ENCODE measurements at places on chromosomes 5 and 9.

DNA sequence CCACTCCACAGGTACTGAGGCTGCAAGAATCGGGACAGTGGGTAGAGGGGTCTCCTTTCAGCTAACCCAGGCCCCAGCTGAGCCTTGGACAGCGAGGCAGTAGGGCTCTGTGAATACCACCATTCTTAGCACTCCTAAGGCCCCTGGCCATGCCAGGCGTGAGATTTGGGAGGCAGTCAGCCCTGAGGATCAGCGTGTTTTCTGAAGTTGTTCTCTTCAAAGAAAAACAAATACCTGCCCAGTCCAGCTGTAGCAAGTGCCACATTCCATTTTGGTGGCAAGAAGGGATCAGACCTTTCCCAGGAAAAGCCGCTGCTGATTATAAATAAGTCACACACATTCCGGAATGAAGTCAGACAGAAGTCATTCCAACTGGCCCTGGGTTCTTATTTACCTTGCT, 47.8 kb downstream of the RALGPS1 start:
- DNase-seq = no peak

GRCh38 chr9:129555512-129556215, 65.2 kb downstream of the C9orf50 start:
- DNase-seq = no peak

- DNase-seq = no peak
Measured at GRCh38 chr9:124853605-124854143, 414 bp downstream of the WDR38 start.

DNA sequence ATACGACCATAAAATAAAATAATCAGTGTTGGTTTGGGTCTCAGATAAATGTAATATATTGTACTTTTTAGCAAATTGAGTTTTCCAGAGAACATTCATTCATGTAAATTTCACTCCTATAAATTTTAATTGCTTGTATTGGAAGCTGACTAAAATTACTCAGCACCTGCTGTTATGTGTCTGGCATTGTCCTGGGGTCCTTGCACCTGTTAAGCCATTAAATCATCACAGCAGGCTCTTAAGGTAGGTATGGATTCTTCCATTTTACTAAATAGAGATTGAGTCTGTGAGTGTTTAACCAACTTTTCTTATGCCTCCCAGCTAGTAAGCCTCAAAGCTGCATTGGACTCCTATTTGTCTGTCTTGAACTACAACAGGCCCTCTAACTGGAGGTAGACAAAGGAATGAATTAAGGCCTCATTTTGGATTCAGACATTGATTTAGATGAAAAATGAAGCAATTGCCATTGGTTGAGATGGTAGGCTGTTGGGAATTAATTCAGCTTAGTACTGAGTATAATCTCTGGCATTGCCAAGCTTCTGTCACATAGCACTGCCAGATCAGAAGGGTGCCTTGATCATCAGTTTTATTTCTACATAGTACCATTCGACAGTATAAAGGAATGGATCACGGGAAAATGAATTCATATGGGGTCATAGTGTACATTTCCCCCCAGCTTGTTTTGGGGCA, 78.9 kb downstream of the PARP8 start:
- no peak for DNase-seq

DNA sequence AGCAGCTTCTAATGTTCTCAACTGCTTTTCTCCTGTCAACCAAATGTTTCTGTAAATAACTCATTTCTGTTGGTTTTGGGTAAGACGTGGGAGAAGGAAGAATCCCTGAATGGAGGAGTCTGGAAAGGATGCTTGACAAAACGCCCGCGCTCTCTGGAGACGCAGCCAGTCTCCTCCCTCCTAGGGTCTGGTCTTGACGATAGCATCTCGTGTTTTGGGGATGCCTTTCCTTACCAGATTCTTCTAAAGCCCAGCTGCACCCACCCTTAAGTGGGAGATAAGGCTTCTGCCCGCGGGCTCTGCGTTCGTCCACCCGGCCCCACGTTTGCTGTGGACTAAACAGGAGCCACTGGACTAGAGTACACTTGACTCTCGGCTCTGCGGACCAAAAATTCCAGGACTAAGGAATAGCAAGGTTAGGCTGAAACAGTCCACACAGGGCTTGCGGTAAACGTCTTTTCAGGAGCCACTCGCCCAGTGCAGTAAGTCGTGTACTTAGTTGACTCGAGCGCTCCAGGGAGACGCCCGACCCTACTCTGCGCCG, 491 bp upstream of the CTSL start:
- peak; percentile 44 for DNase-seq

DNA sequence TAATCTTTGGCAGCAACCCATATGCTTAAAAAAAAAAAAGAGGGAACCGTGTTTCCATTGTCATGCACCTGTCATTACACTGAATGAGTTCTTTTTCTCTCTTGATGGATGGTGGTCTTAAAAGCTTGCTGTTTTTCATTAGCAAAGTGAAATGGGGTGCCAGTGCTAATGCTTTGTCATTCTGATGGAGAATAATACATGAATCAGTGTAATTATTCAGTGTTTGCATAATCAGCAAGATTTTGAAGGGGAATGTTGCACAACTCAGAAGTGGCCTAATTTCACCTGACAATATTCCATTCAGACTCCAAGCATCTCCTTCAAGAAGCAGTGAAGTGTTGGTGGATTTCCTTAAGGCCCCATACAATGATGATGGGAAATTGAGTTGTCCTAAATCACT, 38.1 kb downstream of the MAP1B start:
- DNase-seq = no peak

GRCh38 chr9:128419061-128419925, 1.4 kb upstream of the CERCAM start:
- peak; percentile 52 for DNase-seq

GRCh38 chr5:74541381-74541781, 99.1 kb downstream of the ENC1 start:
- no peak for DNase-seq

DNA sequence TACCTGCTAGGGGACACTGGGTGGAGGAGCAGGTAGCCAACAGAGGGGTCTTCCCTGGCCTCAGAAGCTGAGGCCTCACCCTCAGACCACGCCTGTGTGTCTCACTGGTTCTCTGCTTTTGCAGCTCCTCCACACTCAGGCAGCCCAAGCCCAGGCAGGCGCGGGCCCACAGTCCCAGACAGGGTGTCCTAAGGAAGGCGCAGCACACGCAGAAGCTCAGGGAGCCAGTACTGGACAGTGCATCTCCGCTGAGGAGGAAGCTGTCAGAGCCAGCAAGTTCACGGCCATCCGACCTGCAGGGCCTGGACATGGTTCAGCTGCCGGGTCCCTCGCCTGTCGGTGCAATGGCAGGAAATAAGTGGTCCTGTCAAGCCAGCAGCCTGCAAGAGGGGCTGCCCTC, 25.3 kb downstream of the CFAP90 start:
- DNase-seq = no peak

- no peak for DNase-seq
Measured at GRCh38 chr5:101866473-101866872, 429.6 kb downstream of the SLCO4C1 start.

DNA sequence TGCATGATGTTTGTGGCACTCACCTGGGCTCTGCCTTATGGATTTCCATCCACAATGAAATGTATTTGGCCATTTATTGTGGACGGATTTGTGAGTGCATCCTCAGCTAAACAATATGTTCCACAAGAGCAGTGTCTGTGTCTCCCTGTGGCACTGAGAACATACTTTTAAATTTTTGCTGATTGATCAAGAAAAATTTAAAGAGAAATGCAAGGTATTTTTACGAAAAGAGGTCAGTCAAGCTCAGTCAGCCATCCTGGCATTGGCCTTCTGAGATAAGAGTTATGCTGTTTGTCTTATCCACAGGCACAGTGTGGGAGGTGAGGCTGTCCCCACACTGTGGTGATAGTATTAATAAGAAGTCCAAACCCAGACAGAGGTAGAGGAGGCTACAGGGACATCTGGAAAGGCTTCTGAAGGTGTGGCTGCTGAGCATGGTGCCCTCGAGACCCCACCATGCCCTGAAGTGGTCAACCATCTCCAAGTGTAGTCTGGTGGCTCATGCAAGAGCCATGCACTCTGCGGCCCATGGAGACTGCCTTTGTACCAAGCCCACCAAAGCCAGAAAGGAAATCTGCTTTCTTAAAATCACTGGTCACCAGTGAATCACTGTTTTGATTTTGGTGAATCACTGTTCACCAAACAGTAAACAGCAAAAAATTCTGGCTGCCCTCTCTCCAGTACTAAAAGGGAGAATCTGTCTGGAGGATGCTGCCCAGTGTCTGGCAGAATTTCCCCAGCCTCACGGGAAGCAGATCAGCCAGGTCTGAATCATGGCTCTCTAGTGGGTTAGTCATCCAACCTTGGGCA, 28.8 kb downstream of the SPOCK1 start:
- peak; percentile 99 for DNase-seq

GRCh38 chr9:92608909-92609445, 61.0 kb downstream of the IPPK start:
- peak; percentile 42 for DNase-seq

GRCh38 chr5:108257996-108258395, 123.9 kb downstream of the FBXL17 start:
- no peak for DNase-seq

- no peak for DNase-seq
Measured at GRCh38 chr5:73214306-73214705, 41.3 kb downstream of the TMEM174 start.

DNA sequence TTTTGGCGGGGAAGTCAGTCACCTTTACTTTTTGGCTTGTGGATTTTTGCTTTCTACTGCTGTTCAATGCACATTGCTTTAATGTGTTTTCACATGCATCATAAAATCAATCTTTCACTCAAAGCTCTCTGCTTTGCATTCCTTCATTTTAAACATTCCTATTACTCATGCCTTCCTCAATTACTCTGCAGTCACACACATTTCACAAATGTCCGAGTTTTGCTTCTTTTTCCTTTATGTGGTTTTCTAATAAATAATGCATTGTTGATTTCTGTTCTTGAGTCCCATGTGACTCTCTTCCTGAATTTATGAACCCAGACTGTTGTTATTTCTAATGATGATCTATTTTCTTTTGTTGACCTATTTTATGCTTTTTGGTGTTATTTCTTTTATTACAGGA, 82.3 kb upstream of the EPB41L4B start:
- DNase-seq = no peak

DNA sequence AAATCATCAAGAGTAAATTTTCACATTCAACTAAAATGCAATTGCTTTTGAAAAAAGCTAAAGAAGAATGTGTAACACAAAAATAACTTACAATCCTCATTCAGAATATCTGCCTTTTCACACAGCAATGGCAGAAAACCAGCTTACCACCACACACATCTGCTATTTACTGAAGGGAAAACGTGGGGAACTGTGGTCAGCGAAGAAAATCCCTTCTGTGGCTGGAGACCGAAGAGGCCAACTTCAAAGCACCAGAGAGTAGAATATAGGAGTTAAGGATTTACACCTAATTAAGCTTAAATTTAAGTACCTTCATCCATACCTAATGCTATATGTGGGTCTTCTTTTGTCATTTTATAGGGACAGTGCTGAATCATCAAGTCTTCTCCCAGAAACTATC, 339.6 kb downstream of the DEPDC1B start:
- no peak for DNase-seq

GRCh38 chr9:122789256-122790046, 718 bp downstream of the OR5C1 start:
- no peak for DNase-seq

- DNase-seq = no peak
Measured at GRCh38 chr5:156883316-156883875, 33.3 kb downstream of the PPP1R2B start.

DNA sequence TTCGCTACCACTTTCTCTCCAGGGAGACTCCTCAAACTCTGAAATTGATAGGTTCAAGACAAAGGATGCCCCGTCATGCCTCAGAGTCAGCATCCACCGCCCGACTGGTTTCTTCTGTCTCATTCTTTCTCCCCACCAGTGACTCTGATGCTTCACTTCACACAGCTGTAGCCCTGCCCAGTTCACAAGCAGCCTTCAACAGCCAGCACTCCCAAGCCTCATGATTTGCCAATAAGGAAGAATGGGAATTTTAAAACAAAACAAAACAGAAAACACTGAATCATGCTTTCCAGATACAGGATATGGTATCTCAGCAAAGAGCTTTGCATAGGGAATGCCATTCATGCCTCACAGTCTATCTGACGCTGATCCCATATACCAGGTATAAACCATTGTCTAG, 371.2 kb upstream of the RORB start:
- no peak for DNase-seq

DNA sequence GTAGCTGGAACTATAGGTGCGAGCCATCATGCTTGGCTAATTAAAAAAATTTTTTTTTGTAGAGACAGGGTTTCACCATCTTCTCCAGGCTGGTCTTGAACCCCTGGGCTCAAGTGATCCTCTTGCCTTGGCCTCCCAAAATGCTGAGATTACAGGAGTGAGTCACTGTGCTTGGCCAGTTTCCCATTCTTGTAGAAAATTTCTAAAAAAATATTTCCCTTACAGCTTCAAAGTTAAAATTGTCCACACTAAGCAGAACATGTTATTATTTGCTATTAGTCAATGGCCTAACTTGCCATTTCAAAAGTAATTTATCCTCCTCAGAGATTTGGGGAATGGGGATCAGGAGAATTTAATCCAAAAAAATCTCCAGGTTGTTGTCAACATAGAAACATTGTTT, 40.1 kb downstream of the SLC38A9 start:
- peak; percentile 32 for DNase-seq

DNA sequence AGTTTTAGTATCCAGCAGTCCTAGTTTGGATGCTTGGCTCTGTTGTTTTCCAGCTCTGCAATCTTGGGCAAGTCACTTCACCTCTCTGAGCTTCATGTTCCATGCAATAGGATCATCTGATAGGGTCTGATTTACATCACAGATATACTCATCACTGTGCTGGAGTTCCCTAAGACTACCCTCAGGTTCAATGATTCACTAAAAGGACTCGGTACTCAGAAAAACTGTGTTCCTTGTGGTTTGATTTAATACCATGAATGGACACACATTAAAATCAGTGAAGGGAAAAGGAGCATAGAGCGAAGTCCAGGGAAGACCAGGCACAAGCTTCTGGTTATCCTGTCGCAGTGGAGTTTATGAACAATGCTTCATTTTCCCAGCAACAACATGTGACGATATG, 119.9 kb upstream of the EFNA5 start:
- no peak for DNase-seq

- no peak for DNase-seq
Measured at GRCh38 chr5:65654713-65655112, 29.9 kb downstream of the SHLD3 start.

GRCh38 chr9:89729954-89730530, 125.2 kb downstream of the GADD45G start:
- no peak for DNase-seq

DNA sequence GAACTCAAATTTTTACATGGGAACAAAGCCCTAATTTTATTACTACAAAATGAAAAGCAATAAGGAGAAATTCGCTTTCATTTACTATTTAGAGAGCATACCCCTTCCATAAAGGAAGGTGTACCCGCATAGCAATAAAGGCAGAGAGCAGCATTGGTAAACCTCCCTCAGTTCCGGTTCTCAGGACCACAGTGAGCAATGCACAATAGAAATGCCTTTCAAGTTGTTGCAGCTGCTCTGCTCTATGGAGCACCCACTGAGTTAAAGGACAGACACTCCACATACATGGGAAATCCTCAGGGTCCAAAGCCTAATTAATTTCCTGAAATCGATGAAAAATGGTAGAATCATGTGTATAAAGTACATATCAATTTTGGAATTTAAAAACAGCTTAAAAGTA, 89.9 kb upstream of the MPDZ start:
- no peak for DNase-seq

Measured in cardiac fibroblast (primary cell).